ENCODE measurements at places on chromosomes 3 and 15.

- DNase-seq = no peak
Observed at GRCh38 chr3:59580996-59581395, 531.2 kb upstream of the CFAP20DC start.

DNA sequence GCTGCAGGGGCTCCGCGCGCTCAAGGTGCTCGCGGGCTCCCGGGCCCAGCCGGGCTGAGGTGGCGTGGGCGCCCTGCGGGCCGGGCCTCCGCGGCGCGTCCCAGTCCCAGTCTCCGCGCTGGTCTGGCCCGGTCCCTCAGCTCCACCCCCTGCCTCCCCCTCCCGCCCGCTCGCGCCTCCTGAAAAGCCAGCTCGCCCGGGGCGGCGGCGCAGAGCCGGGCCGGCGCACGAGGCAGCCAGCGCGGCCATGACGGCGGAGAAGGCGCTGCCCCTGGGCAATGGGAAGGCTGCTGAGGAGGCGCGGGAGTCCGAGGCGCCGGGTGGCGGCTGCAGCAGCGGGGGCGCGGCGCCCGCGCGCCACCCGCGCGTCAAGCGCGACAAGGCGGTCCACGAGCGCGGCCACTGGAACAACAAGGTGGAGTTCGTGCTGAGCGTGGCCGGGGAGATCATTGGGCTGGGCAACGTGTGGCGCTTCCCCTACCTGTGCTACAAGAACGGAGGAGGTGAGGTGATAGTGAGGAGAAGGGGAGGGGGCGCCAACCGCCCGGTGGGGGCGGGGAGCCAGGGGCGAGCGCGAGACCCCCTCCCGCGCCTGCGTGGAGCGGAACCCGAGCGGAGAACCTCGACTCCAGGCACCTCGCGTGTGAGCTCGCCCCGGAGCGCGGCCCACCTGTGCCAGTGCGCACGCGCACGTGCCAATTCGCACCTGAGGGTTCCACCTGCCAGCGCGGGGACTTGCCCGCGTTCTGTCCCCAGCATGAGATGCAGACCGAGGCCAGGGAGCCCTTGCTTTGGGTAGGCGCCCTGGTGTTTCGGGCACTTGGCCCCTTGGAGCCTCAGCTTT is at the start of gene SLC6A11:
SLC6A11 (plus strand) TSS at position 210 of the 844 bp plus-strand sequence; CDS start at position 248, 38 bp downstream.
- no peak for DNase-seq

DNA sequence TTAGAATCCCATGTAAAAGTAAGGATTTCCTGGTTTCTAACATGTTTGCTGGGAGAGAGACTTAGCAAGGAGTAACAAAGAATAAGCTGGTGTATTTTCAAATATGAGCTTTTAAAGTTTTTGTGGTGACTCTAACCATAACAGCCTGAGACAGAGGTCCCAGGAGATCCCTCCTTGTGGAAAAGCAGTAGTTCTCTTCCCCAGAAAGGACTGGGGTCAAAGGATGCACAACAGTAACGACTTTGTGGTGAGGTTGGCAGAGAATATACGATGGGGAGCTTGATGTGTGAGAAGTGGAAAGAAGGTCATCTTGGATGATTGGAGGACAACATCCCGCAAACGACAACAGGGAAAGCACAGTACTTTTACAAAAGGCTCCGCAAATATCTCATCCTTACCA is 38.2 kb downstream of the ABHD5 start:
- DNase-seq = no peak

DNA sequence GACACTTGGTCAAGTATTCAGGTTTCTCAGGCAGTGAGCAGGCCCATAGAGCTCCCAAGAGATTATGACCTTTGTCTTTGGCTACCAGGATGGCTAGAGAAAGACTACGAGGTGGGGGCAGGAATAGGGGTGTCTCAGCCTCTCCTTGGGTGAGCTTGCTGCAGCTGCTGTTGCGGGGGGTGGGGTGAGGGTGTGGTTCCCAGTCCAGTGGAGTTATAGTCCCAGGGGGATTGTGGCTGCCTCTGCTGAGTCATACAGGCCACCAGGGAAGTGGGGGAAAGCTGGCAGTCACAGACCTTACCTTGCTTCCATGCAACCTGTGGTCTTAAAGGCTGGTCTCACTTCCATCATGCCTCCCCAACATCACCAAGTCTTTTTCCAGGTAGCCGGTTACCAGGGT is 31.7 kb downstream of the ATP2C1 start:
- no peak for DNase-seq

GRCh38 chr3:52388348-52388821 is 56.5 kb downstream of the SEMA3G start:
- DNase-seq = no peak

DNA sequence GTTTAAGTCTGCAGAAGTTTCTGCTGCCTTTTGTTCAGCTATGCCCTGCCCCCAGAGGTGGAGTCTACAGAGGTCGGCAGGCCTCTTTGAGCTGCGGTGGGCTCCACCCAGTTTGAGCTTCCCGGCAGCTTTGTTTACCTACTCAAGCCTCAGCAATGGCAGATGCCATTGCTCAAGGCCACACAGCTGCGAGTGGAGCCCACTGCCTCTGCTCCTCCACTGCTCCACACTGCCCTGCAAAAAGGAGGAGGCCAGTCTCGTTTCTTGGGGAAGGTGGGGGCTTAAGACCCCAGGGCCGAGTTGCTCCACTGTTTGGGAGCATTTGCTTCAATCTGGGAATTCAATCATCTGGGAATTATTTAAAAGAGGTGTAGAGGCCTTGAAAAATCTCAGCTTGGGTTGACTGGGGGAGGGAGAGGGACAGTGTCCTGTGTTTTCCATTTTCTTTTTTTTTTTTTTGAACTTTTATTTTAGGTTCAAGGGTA is 144.6 kb upstream of the MEF2A start:
- DNase-seq = no peak

GRCh38 chr3:135325726-135326235 is 530.7 kb downstream of the EPHB1 start:
- no peak for DNase-seq

DNA sequence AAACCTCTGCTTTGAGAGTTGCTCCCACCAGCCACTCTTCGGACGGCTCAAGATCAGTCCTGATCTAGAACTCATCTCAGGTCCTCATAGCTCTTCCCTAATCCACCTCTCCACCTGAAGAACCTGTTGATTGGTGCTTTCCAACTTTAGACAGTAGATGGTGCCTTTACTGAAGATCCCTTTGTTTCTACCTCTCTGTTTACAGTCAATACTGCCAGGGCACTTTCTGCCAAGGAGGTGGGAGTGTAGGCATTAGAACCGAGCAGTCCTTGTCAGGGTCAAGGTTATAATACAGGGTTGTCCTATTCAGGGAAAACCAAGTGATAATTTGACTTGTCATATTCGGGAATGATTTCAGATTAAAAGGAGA is 1.2 kb downstream of the CGNL1 start:
- DNase-seq = no peak

- DNase-seq = no peak
Observed at GRCh38 chr3:195160908-195161434, 110.0 kb downstream of the XXYLT1 start.

DNA sequence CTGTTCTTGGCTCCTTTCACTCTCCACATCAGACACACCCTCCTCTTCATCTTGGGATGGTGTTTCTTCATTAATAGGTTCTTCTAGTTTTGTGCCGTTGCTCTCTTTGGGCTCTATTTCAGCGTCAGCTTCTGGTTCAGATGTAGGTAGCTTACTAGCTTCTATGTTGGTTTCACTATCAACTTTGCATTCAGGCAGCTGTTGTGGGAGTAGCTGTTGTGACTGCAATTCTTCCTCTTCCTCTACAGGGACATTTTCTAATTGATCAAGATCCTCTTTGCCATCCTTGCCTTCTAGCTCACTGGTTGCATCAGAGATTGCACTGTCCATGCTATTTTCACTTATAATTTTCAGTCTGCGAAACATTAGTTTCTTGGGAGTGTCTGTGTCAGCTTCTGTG is 80.1 kb downstream of the SETD2 start:
- DNase-seq = no peak

DNA sequence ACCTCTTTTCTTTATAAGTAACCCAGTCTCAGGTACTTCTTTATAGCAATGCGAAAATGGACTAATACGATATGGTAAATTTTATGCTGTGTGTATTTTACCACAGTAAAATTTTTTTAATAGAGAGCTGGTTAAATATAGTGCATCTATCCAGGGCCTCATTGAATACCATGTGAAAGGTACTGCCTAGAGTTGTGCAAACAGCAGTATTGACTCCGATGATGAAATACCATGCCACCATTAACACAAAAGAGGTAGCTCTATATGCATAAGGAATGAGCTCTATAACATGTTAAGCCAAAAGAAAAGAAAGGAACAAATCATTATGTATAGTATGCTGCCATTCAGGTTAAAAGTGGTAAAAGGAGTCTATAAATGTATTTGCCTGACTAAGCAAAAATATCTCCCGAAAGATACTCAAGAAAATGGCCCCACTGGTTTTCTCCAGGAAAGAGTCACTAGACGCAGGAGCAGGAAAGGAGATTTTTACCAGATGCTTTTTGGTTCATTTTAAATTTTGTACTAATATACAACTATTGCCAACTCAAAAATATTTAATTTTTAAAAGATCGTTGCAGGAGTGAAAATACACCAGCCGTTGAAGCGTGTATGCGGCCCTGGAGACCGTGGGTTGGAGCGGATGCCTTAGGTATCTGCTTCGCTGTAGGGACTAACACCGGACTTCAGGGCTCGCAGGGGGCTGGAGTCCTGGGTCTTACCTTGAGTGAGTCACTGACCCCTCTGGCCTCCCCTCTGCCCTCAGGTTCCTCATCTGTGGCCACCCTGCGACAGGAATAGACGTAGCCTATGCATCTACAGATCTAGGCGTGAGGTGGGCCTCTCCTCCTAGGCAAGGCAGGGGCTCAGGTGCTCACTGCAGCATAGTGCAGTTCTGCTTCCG is 120.1 kb downstream of the CHSY1 start:
- no peak for DNase-seq

- no peak for DNase-seq
Observed at GRCh38 chr3:141440942-141441341, 45.9 kb upstream of the RASA2 start.

DNA sequence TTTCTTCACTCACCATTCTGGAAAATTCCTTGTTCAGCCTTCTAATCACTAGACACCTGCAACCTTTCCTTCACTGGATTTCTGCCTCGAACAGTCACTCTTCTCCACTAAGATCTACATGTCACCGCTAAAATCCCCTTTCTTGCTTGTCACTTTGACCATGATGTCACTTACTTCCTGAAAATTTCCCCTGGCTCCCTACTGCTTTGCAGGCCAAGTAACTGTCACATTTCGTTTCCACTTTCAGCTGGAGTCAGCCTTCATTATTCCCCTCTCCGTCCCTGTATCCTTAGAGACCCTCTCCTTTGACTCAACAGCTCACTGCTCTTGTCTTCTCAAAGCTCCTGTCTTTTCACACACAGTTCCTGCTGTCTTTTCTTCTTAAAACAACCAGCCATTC is 15.9 kb downstream of the CHL1 start:
- DNase-seq = no peak

DNA sequence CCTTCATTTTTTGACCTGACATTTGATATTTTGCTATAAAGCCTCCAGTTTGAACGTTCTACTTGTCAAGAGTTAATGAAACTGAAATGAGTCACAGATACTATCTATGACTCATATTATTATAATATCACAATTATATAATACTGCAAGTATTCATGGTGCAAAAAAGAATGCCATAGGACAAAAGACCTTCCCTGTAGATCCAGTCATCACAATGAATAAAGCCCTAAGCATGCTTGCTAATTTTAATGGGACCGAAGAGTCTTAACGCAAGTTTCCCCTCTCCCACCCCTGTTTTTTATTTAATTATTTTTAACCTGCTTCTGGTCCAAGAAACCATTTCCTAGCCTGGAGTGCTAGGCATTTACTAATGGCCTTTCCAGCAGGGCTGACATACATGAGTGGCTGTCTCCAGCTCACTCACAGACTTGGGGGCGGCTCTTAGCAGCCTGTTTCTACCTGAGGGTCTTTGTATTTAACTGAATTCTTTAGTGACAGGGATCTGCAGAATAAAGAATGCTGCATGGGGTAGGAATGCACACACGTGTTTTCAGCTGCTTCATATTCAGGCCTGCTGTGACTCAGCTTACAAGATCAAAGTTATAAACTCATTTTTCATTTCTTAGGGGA is 61.2 kb downstream of the THBS1 start:
- no peak for DNase-seq

- no peak for DNase-seq
Observed at GRCh38 chr3:124269619-124270018, 277.7 kb upstream of the ROPN1 start.

- no peak for DNase-seq
Observed at GRCh38 chr15:60444289-60444912, 34.5 kb downstream of the ICE2 start.

- no peak for DNase-seq
Observed at GRCh38 chr3:141279077-141279967, 47.7 kb downstream of the PXYLP1 start.

DNA sequence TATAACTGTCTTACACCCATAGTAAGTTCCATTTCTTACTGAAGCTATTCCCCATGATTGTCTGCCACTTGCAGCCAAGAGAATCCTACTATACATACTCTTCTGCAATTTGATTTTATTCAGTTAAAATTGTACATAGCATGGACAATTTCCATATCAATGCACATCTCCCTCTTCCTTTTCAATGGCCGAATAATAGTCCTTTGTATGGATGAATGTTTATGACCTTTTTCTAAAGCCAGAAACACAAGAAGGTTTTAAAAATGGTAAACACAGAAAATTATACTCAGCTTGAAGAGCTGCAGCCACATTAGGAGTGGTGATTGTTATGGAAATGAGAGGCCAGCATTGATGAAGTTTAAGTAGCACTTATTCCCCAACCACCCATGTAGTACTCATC is 8.5 kb upstream of the ERC2 start:
- DNase-seq = no peak

- DNase-seq = no peak
Observed at GRCh38 chr3:109373933-109374332, 36.6 kb upstream of the DPPA4 start.

GRCh38 chr15:62277816-62278394 is 112.8 kb upstream of the C2CD4B start:
- no peak for DNase-seq

DNA sequence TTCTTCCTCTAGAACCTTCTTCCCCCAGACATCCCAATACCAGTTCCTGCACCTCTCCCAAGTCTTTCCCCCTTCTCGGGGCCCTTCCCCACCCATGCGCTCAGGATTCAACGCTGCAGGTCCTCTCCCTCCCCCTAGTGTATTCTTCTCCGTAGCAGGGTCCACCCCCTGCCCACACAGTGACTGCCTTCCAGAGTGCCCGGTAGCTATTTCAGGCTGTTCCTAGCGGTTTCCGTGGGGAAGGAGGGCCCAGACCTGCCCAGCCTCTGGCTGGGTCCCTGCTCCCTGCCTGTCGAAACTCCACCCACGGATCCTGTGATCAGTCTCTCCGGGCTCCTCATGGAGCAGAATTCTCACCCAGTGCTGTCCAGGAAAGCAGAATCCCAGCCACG is 45.2 kb upstream of the SEC61A1 start:
- DNase-seq = no peak

GRCh38 chr15:87639305-87640011 is 617.1 kb downstream of the NTRK3 start:
- DNase-seq = no peak
